ENCODE measurements at places on chromosomes 7 and 10. TPM values are rescaled to one million over a fixed set of nuclear protein-coding genes. Genes with fewer than 3 reads are reported as not detected.

GRCh38 chr7:92834507-92835260 lies 1.7 kb downstream of the CDK6 start:
- peaks cover 8% of the 10 kb centered on the region for H3K4me1 ChIP-seq
- H3K27ac ChIP-seq = peak overlapping the region; percentile 75
- H3K4me3 ChIP-seq = peak overlapping the region; percentile 91
- H3K36me3 ChIP-seq = no peaks in the 10 kb centered on the region
- no peaks in the 10 kb centered on the region for H3K27me3 ChIP-seq

DNA sequence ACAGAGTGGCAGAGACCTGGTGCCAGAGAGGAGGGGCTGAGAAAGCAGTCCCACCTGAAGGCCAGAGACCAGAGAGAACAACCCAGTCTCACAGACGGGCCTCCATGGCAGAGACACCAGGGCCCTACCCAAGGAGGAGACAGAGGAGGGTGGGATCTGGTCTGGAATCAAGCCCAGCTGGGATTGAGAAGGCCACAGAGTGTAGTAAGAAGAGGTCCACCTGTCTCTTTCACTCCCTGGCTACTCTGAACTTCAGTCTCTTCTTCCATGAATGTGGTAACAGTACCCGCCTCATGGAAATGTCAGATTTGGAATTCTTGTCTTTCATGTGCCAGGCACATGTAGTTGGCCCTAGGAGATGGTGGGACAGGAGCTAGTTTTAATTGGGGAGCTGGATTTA lies 55.6 kb downstream of the CLIP2 start:
- no peak for DNase-seq
- H3K4me1 ChIP-seq = peaks cover 8% of the 10 kb centered on the region
- H3K4me3 ChIP-seq = no peak overlapping the region
- no peaks in the 10 kb centered on the region for H3K36me3 ChIP-seq

GRCh38 chr7:106893591-106893990 lies 28.5 kb downstream of the PIK3CG start:
- no peak overlapping the region for H3K4me3 ChIP-seq
- H3K4me1 ChIP-seq = no peaks in the 10 kb centered on the region
- no peak for DNase-seq
- H3K36me3 ChIP-seq = no peaks in the 10 kb centered on the region
- no peaks in the 10 kb centered on the region for H3K27me3 ChIP-seq

GRCh38 chr7:108054537-108054936 lies 51.6 kb upstream of the LAMB1 start:
- H3K27me3 ChIP-seq = no peaks in the 10 kb centered on the region
- no peaks in the 10 kb centered on the region for H3K4me1 ChIP-seq
- no peak overlapping the region for H3K4me3 ChIP-seq
- no peaks in the 10 kb centered on the region for H3K36me3 ChIP-seq
- DNase-seq = no peak

GRCh38 chr10:588246-589165 lies 101.0 kb downstream of the DIP2C start:
- H3K4me3 ChIP-seq = no peak overlapping the region
- no peaks in the 10 kb centered on the region for H3K36me3 ChIP-seq
- no peaks in the 10 kb centered on the region for H3K27me3 ChIP-seq
- no peak overlapping the region for H3K27ac ChIP-seq
- H3K4me1 ChIP-seq = no peaks in the 10 kb centered on the region

- peaks cover 10% of the 10 kb centered on the region for H3K4me1 ChIP-seq
- peak within 1 kb of the TSS; percentile 80 for H3K4me3 ChIP-seq
- no peaks in the 10 kb centered on the region for H3K27me3 ChIP-seq
- H3K27ac ChIP-seq = no peak within 1 kb of the TSS
Measured at GRCh38 chr10:69451209-69451783, at the start of gene TSPAN15. Gene TSPAN15, plus strand, starts transcription at chr10:69451465. Its CDS starts 130 bp downstream, at chr10:69451595.

DNA sequence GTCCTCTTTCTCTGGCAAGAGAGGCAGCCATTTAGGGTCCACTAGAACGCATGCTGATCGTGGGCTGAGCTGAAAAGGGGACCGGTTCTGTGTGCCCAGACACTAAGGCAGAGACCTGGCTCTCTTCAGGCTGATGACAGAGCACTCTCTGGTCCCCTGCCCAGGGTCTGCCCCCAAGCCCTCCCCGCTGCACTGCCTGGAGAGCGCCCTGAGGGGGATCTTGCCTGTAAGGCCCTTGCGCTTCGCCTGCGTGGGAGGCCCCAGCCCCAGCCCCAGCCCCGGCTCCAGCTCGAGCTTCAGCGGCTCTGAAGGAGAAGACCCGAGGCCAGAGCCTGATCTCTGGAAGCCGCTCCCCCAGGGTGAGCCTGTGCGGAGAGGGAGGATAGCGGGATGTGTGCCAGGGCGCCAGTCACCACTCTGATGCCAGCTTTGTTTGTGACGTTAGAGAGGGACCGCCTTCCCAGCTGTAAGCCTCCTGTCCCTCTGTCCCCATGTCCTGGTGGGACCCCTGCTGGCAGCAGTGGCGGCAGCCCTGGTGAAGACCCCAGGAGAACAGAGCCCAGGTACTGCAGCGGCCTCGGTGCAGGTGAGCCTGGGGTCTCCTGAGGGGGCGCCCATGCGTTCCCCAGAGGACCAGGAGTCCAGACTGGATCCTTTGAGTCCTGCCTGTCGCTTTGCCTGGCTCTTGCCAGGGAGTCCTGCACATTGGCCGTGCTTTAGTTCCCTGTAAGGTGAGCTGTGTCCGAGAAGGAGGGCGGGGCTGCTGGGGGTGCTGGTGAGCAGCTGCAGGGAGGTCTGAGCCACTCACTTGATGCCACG lies 43.2 kb downstream of the ZNF467 start:
- H3K27ac ChIP-seq = no peak overlapping the region
- no peak for DNase-seq
- no peaks in the 10 kb centered on the region for H3K4me1 ChIP-seq
- no peaks in the 10 kb centered on the region for H3K27me3 ChIP-seq
- no peak overlapping the region for H3K4me3 ChIP-seq
- H3K36me3 ChIP-seq = peaks cover 49% of the 10 kb centered on the region

DNA sequence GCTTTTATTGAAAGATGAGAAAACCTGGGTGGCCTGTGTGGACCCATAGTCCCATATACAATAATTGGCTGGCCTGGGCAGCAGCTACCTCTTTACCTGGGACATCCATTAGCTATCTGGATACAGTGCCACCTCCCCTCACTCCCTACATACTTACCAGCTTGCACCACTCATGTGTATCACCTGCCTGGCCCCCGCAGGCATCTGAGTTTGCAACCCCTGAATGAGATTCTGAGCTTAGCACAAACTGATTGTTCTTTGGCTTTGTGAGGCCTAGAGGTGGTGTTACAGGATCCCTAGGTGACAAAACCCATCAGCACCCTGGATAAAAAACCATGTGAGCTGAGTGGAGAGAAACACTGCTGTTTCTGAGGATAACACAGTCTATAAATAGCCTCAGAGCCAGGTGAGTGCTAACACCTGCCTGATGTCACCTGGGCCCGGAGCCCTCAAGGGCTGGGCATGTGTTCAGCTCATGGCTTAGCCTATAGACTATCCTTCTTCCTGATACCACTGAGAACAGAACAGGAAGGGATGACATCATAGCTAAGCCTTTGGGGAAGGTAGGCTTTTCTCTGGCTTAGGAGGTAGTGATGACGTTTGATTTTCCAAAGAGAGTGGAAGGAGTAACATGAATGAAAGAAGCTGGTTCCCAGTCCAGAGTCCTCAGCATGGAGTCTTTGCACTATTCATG lies 2.6 kb upstream of the PPIF start:
- H3K36me3 ChIP-seq = no peaks in the 10 kb centered on the region
- no peaks in the 10 kb centered on the region for H3K27me3 ChIP-seq
- DNase-seq = no peak
- H3K4me1 ChIP-seq = peaks cover 5% of the 10 kb centered on the region
- H3K27ac ChIP-seq = no peak overlapping the region

DNA sequence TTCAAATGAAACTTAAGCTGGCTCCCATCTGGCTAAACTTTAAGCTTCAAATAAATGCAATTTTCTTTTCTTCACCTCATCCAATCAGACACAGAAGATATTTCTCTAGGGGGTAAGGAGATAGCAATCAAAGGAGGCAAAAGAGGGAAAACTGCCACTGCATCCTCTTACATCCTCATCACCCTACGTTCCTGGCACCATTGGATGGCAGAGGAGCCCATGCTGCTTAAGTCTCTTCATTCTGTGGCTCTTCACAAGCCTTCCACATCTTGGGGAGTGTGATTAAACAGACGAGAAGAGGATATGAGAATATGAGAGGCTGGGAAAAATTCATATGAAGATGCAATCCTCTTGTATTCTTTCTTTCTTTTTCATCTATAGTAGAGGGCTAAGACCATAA lies 345.7 kb upstream of the AOAH start:
- H3K27ac ChIP-seq = no peak overlapping the region
- H3K4me3 ChIP-seq = no peak overlapping the region

GRCh38 chr10:108597031-108597430 lies 1326.3 kb downstream of the XPNPEP1 start:
- H3K4me3 ChIP-seq = no peak overlapping the region
- no peaks in the 10 kb centered on the region for H3K36me3 ChIP-seq
- no peak for DNase-seq

The MEOX2 gene
- total RNA-seq = 9.5 TPM

The SSMEM1 gene
- total RNA-seq = not detected

All from thoracic aorta (tissue), 2 donors.